ENCODE measurements at places on chromosomes 3 and 15. TPM values are rescaled to one million over a fixed set of nuclear protein-coding genes. Genes with fewer than 3 reads are reported as not detected.

DNA sequence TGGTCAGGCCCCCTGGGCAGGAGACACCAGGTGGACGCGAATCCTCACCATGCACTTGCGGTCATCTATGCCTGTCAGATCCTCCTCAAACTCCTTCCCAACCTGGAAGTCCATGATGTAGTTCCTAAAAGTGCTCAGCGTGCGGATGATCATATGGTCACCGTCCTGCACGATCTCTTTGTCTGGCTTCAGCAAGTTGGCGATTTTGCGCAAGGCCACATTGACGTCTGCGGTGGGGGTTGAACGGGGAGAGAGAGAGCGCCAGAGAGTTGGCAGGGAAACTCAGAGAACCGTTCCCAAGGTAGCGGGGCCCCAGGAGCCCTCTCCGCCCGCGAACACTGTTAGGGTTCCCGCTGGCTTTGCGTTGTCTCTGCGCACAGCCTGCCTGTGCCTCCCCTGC, 809 bp downstream of the RBP1 start:
- DNase-seq = peak; percentile 26

GRCh38 chr3:13825821-13826220, 54.0 kb downstream of the WNT7A start:
- DNase-seq = no peak

DNA sequence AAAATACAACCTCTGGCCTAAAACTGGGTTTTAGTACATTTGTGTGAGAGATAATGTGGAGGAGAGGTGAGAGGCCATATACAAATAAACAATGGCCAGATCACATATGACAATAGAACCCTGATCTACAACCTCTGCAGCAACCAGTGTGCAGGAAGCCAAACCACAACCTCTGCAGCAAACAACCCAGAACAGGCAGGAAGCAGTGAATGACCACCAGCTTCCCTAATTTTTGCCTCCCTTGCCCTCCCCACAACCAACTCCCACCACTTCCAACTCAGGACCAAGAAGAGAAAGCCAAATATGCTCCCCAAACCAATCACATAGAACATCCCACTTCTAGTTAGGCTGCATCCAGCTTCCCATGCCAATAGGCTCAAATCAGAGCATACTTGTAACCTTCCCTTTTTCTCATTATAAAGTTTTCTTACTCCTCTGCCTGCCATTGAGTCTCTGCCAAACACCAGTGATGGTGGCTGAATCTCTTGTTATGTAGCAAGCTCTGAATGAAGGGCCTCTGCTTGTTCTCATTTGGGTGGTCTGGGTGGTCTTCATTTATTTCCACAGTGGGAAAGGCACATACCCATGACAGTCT, 102.6 kb upstream of the GAP43 start:
- no peak for DNase-seq

DNA sequence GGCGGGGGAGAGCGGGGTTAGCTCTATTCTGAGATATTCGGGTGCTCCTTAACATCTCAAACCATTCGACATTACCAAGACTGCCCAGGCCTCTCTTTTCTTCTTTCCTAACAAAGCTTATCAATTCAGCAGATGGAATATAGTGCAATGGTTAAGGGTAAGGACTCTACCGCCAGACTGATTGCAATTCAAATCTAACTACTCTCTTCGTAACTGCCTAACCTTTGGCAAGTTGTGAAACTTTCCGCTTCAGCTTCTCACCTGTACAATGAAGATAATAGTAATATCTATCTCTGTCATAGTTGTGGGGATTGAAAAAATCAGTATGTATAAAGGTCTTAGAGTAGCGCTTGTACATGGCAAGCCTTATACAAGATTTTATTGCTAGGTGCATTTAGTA, 972 bp downstream of the UBA5 start:
- DNase-seq = no peak

GRCh38 chr3:23873941-23874340, 42.8 kb downstream of the NKIRAS1 start:
- DNase-seq = no peak

- DNase-seq = no peak
Observed at GRCh38 chr15:74123658-74124057, 6.7 kb upstream of the ISLR2 start.

- DNase-seq = no peak
Observed at GRCh38 chr3:4749567-4750002, 229.7 kb upstream of the BHLHE40 start.

DNA sequence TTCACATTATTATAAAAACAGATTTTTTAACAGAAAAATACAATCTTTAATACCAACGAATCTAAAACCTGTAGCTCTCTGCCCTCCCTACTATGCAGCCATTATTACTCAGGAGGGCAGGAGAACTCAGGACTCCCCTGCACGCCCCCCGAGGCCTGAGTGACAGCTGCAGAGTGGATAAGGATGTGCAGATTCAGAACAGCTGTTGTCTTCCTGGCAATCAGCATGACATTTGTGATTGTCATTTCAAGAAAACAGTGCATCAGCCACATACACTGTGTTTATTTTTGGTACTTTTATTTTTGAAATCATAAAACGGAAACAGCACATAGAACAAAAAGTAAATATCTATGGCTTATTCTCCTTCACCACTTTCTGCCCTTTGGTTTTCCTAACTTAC, 450.8 kb downstream of the OCA2 start:
- no peak for DNase-seq

DNA sequence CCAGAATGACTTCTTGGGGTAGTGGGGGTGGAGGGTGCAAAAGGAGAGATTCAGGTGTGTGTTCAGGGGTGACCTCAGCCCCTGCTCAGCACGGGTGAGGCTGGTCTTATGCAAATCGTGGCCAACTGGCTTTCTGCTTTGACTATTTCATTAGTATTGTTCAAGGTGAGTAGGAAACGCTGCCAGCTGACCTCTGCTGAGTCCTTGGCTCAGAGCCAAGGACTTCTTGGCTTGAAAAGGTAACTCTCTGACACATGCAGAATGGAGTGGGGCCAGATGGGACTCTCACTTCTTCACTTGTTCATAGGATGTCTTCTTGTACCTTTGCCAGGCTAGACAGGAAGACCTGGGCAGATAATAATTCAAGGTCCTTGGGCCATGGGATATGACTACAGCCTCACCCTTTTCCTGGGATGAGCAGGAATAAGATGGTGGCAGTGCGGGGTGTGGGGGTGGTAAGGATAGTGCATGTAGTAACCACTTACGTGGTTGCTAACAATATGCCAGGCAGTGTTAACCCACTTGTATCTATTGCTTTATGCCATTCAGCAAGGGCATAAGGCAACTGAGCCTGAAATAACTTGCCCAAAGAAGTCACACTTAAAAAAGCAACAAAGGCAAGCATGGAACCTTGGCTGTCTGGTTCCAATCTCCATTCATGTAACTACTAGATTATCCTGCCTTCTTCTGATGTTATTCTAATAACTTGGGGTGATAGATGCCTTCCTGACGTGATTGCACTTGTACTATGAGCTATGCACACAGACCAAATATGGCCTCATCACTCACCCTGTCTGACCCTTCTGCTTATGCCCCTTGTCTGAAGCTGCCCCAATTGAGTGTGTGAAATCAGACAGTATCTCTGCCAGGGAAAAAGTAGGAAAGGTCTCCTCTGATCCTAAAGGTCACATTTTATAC, 193.1 kb downstream of the NR1D2 start:
- DNase-seq = peak; percentile 13

- no peak for DNase-seq
Observed at GRCh38 chr3:149023951-149024350, 32.6 kb downstream of the GYG1 start.

DNA sequence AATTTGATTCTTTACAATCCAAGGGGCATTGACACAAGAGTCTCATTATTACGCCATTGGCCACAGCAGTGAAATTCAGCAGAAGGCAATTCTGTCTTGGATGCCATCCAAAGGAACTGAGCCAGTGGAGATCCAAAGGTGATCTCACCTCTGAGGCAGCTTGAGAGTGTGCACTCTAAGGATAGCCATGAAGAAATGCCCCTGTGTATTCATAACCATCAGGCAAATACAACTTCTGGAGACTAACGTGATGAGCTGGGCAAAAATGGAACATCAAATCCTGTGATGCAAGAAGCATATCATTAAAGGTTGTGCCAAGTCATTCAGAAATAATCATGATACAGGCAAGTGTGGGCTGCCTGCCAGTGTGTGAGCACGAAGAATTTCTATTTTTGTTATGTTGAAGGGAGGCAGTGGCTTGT, 41.4 kb downstream of the ROBO2 start:
- no peak for DNase-seq

DNA sequence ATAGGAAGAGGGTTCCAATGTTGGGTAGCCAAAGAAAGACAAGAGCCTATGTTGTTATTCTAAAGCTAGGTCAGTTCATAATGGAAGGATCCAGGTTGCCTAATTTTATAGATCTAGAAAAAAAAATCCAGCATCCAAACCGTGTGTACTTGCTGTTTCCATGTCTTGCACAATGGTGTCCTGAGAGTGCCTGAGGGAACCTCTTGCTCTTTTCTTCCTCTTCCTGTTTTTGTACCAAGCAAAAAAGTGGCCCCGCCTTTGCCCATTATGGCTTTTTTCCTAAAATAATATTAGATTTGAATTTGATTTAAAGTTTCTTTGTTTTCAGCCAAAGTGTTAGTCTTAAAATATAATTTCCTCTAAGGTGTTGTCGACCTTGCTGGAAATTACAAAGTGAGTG, 224.4 kb downstream of the RYR3 start:
- no peak for DNase-seq

GRCh38 chr15:63029676-63030075, 12.9 kb upstream of the TPM1 start:
- no peak for DNase-seq

DNA sequence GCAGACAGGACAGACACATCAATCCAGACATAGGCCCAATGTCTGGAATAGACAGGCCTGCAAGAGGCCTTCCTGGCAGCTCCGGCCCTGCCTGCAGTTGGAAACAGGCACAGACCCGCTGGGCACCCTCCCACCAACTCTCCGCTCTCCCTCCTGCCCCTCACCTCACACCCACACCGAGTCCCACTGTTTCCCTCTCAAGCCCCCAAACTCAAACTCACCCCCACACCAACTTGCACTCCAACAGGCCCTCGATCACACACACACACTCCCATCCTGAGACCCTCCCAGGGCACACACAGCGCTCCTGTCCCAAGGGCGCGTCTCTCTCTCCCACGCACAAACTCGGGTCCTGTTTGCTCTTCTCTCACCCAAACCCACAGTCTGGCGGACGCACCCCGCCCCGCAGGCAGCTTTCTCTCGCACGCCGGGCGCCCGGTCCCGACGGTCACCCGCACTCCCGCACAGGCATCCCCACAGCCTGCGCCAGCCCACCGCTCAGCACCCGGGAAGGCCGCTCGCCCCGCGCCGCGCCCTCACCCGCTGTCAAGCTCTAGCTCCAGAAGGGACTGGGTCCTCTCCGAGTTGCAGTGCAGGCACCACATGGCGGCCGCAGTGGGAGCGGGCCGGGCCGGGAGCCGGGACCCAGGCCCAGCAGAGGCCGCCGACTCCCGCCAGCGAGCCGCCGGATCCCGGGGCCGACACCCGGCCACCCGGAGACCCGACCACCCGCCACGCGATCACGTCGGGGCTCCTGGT, 106.2 kb downstream of the IQSEC1 start:
- DNase-seq = peak; percentile 31

DNA sequence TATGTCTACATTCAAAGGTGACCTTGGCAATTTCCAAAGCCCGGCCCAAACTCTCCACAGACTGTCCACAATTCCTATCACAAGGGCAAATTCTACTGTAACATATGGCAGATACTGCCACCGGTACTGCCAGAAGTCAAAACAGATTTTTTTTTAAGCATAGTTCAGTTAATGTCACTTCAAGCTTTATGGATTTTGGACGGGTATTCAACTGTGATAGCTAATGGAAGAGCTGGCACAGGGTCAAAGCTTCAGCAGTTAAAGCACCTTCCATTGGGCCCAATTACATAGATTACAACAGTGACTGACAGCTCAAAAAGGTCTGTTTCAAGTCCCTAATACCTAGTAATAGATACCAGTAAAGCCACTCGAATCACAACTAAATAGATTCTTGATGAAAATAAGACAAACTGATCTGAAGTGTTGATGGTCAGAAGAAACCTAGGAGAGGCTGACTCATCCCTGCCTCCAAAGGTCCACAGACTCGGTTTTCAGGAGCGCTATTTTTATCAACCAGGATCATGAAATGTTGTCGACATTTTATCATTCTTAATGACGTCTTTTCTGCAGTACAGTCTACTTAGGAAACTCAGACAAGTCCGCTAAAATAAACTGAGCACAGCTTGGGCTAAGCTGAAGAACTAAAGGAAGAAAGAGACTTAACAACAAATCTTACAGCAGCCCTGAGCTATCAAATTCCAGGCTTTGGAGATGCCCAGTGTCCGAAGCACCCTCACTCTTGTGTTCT, 38.7 kb downstream of the ANXA2 start:
- no peak for DNase-seq

GRCh38 chr3:81909796-81910195, 148.4 kb upstream of the GBE1 start:
- DNase-seq = no peak

GRCh38 chr3:129432036-129432435, 3.6 kb upstream of the EFCAB12 start:
- DNase-seq = no peak

GRCh38 chr3:98733053-98733811, 29.9 kb upstream of the ST3GAL6 start:
- DNase-seq = peak; percentile 13

- DNase-seq = no peak
Observed at GRCh38 chr15:50257332-50257731, 8.2 kb downstream of the HDC start.

DNA sequence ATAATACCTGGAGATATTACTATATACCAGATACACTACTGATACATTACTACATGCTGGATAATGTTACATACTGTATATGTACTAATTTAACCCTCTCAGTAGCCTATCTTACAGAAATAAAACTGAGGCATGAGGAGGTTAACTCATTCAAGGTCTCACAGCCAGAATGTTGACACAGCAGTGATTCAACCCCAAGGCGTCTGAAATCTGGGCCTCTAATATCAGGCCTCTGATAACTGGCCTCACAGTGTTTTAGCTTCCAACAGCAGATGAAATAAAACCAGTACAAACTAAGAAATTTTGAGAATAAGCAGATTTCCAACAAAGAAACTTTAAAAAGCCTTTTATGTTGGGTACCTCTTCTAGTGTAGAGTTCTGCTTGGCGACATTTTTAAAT, 23.4 kb downstream of the DZIP1L start:
- no peak for DNase-seq

DNA sequence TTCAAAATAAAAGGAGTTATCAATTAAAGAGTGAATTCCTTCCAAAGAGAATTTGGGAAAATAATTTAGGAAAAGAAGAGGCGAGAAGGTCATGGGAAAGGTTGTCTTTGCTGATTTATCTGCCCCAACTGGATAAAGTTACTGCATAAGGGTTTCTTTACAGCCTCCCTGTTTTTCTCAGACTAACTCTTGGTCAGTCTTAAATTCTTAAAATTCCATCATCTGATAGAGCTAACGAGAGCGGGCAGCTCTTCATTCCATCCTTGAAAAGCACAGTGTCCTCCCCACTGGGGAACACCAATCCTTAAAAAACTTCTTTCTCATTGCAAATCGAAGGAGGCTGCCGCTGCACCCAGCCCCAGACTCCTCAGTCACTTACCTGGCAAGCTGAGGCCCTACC, 107.2 kb downstream of the PGPEP1L start:
- no peak for DNase-seq

GRCh38 chr15:40250771-40251483, 12.1 kb downstream of the PAK6 start:
- DNase-seq = no peak

- DNase-seq = no peak
Observed at GRCh38 chr15:42511007-42511391, 15.6 kb downstream of the SNAP23 start.

GOLGA6L22 gene
- not detected for total RNA-seq

IL17RE gene
- total RNA-seq = 178 TPM

CCR9 gene
- total RNA-seq = 0.14 TPM

NGLY1 gene
- 154 TPM for total RNA-seq

GATA2 gene
- 4.0 TPM for total RNA-seq

TMEM40 gene
- total RNA-seq = not detected

Measured in transverse colon (tissue), 4 donors.